ENCODE measurements at places on chromosomes 1 and 21.

DNA sequence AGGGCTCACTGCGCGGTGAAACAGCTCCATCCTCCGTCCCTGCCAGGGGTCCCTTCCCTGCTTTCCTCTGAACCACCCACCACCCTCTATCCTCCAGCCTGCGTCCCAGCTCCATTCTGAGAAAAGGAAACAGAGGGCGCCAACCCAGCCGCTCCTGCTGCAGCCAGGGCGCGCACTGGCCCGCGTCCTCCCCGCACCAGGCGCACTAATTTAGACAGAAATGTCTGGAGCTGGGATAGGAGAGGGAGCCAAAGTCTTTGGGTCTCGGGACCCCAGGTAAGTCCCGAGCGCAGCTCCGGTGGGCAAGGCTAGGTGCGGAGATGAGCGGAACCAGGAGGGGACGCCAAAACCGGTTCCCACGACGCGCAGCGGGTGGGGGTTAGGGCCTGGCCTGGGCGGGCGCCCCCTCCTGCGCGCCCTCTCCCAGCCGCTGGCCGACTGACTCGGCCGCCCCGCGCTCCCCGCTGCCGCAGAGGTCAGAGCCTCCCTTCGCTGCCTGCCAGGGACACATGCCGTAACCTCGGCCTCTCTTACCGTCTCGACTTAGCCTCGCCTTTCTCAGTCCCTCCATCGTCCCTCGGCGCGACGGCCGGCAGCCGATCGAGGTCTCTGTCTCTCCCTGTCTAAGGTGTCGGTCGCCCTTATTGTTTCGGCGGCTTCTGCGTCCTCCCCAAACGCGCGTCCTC is 2.0 kb downstream of the CAMK2N1 start:
- DNase-seq = no peak

DNA sequence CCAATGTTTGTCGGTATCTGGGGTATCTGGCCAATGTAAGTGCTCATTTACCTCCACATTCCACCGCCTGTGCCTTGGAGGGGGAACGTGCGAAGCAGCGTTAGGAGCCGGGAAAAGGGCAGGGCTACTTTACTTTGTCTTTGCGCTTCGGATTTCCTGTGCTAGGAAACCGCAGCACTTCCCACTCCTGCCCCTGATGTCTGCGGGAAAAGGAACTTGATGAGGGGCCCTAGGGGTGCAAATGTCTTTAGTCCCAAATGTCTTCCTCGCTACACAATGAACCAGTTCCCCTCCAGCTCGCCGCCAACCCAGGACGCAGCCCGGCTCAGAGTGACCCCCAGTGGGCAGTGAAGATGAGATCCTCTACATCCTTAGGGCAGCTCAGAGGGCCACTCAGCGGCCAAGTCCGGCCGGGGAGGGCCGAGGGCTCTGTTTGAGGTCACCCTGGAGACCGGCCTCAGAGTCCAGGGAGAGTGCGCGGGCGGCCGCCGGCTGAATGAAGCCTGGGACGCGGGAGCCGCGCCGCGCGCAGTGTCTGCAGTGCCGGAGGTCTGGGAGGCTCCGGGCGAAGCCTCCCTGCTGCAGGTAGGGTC is at the start of gene DYNLT5:
DYNLT5 (plus strand) TSS at position 460 of the 593 bp plus-strand sequence. CDS start 2,200 bp downstream, outside the sequence.
- no peak for DNase-seq

DNA sequence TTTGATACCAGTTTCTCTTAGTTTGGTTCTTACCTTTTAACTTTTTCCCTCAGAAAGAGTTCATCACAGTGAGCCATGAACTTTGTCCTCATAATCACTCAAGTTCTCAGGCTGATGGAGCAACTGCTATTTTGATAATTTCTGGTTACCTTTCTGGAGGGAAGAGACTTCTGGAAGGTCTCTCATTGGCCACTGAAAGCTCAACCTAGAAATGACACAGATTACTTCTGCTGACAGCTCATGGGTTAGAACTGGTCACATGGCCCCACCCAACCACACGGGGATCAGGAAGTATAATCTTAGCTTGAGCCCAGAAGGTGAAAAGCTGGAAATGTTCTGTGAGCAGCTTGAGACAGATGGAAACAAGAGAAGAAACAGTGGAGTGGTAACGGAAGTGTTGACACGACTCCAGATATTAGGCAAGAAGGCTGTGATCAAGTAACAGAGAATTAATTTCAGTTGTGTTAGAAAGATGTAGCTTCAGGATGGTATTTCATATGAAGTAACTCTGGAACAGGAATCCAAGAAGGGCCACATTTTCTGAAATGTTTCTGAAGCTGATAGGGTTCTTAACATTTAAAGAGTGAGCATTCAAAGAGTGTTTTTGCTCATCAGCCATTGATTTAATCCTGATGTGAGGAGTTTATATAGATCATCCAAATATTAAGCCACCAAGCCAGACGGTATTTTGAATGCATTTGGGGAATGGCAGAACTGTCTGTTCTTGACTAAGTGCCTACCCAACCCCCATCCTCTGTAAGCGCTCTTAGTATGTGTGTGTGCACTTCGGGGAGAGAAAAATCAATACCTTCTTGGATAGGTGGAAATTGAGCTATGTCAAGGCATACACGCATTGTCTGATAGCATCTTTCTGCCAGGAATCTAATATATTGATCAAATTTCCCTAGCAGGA is 21.9 kb upstream of the XPR1 start:
- DNase-seq = no peak

GRCh38 chr1:165456861-165457260 is 11.9 kb upstream of the RXRG start:
- no peak for DNase-seq

DNA sequence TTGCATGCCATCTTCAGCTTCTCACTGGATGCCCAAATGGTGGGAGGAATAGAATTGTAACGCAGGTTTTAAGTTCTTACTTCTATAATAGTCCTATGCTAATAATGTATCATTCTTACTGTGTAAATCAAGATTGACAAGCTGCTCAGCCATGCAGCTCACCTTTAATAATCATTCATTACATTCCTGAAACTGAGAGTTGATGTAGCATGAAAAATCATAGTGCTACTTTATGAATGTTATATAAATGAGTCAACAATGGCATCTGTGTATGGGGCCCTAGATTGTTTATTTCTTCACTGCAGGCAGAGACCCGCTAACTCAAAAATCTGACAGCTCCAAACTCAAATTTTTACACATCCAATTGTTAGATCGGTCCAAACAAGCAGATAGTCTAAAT is 34.4 kb downstream of the FH start:
- DNase-seq = no peak

All from activated T-helper 1 cell treated with Interleukin-2 at 50 U/mL for 16 hours (primary cell).